NCI-H2107 (cell line): ENCODE measurements at places on chromosomes 7 and 10.

DNA sequence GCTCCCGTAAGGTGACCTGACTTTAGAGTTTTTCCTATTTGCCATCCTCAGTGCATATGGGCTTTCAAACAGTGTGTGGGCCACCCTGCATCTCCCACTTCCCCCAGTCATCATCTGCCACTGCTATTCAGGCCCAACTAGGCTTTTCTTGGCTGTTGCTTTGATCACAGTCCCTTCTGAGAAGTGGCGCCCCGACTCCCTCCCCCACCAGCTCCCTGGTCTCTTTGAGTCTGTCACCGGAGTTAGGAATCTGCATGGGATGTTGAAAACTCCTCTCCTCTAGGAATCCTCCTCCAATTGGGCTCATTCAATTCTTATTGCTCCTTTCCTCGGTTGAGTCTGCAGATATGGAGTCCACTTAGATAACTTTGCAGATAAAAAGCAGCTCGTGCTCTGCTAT, 32.1 kb downstream of the HIF1AN start:
- DNase-seq = no peak

DNA sequence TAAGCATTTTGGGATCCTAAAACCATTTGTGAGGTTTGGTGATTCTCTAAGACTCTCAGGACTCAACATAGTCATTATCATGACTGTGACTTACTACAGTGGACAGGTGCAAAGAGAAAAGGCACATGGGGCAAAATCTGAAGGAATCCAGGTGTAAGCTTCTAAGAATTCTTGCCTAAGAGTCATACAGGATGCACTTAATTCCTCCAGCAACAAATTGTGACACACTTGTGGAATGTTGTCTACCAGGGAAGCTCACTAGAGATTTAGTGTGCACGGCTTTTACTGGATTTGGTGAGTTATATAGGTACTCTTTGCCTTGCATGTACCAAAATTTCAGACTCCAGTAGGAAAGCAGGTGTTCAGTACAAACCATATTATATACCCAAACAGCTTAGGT, 47.9 kb downstream of the WAC start:
- no peak for DNase-seq

GRCh38 chr10:42940487-42941294, 136.2 kb upstream of the RET start:
- DNase-seq = no peak

GRCh38 chr10:133061296-133062038, 26.3 kb upstream of the ADGRA1 start:
- DNase-seq = no peak

GRCh38 chr10:21953585-21954057, 49.9 kb downstream of the DNAJC1 start:
- DNase-seq = no peak

- no peak for DNase-seq
These were observed 5.0 kb downstream of the TNS3 start for GRCh38 chr7:47576866-47577306.

GRCh38 chr7:79337717-79338116, 115.8 kb downstream of the MAGI2 start:
- no peak for DNase-seq

DNA sequence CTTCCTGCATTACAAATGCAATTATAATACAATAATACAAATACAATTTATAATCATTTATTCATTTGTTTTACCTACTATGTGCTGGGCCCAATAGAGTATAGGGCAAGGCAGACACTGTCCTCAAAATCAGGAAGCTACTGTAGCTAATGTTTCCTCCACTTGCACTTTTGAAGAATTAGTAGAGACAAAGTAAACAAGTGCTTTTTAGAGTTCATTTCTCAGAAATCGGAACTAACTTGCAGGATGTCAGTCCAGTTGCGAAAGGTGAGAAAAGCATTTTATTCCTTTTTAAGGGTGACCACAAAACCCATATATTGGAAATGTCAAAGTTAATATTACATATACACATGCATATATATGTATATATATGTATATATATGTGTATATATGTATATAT, 14.2 kb downstream of the ADRB1 start:
- DNase-seq = no peak

- DNase-seq = no peak
These were observed 161.4 kb downstream of the ELMO1 start for GRCh38 chr7:37287131-37287855.

GRCh38 chr10:98429320-98430072, 14.5 kb upstream of the PYROXD2 start:
- no peak for DNase-seq

DNA sequence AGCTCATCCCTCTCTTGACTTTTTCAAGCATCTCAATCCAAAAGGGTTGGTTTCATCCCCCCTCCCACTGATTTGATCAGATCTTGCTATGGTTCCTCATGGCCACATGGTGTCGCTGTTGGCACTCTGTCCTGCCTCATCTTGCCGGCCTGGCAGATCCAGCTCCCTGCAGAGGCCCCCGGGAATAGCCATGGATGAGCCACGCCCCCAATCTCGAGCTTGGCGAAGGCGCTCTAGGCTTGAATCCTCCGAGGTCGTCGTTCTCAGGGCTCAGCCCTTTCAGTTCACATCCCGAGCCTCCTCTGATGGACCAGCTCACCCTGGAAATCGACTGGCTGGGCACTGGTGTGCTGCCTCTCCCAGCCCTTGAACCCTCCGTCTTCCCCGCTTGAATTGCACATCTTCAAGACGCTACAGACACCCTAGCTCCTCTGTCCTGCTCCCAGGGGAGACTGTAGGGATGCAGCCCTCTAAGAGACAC, 628.7 kb downstream of the TYW1 start:
- peak; percentile 65 for DNase-seq

DNA sequence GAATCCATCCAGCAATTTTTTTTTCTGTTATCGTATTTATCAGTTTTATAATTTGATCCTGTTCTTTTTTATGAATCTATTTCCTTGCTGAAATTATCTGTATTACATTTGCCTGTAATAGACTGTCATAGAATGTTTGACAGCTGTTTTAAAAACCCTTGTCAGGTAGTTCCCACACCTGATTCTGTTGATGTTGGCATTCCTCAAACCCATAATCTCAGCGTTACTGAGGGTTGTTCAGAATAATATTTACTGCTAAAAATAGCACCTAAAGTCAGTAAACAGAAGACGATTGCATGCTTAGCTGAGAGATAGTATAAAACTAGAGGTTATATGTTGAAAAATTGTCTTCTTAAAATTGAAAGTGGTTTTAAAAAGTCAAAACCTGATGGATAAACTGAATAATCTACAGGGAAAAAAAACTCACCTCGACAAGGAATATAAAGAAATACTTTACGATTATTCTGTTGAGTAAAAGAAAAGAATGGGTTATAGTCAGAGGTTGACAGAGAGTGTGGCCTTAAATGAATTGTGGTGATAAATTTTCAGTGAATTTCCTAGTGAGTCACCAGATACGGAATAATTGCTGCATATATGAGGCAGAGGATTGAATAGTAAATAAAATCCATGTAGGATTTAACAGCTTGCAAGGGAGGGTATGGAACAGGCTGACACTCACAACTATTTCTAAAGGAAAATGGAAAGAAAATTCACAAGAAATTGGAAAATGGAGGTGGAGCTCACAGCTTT, 824.1 kb upstream of the IGFBP3 start:
- no peak for DNase-seq

GRCh38 chr10:91635401-91636400, 2.8 kb upstream of the PPP1R3C start:
- DNase-seq = peak; percentile 5

DNA sequence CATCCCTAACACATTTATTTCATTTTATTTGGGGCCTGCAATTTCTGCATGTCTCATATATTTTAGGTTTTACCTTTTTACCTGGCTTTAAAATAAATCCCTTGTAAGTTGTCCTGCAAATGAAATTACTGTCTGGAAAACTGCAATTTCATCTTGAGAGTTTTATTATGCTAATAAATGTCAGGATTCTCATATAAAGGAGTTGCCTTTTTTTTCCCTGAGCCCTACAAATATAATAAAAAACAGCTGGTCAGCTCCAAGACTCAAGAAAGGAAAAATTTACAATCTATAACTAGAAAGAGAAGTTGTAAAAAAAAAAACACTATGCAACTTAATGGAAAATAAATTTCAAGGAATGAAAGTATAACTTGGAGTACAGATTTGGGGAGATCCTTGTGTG, 108.7 kb downstream of the SH2D4B start:
- no peak for DNase-seq

GRCh38 chr10:91150631-91151030, 69.8 kb upstream of the PCGF5 start:
- no peak for DNase-seq

DNA sequence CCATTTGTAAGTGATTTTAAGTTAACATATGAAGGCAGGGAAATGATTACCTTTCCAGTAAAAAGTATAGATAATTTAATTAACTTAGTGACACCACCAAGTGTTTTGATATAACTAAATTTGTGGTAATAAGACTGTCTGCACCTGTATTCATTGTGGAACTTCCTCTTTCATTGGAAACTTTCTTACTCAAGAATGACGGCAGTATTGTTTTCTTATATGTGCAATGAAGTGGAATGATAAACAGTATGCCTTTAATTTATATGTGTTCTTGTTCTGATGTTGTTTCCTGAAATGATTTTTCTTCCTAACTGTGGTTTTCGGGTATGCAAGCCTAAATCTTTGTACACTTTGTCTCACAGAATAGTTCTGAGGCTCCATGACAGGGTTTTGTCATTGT, 46.4 kb downstream of the CASD1 start:
- DNase-seq = no peak

- no peak for DNase-seq
These were observed 30.1 kb upstream of the KCNMA1 start for GRCh38 chr10:77667426-77668324.

- no peak for DNase-seq
These were observed 155.8 kb upstream of the CHST15 start for GRCh38 chr10:124249196-124249595.

- DNase-seq = no peak
These were observed 644 bp downstream of the SORBS1 start for GRCh38 chr10:95560278-95561176.

DNA sequence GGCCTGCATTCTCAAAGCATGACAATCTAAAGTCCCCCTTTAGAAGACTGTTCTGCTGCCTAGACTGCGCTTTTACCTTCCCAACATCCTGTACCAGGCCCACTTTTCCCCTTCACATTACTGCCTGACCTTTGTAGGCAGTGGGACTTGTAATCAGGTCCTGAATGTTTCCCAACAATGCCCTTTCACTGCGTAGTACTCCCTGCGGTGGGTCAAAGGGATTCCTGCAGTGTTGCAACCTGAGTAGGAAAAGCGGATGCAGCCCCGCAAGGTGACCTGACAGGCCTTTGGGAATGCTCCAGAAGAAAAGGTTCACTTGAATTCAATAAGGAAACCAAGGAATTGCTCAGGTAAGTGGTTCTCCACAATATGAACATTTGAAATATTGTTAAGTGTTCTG, 4.9 kb upstream of the TCAF1 start:
- DNase-seq = no peak

DNA sequence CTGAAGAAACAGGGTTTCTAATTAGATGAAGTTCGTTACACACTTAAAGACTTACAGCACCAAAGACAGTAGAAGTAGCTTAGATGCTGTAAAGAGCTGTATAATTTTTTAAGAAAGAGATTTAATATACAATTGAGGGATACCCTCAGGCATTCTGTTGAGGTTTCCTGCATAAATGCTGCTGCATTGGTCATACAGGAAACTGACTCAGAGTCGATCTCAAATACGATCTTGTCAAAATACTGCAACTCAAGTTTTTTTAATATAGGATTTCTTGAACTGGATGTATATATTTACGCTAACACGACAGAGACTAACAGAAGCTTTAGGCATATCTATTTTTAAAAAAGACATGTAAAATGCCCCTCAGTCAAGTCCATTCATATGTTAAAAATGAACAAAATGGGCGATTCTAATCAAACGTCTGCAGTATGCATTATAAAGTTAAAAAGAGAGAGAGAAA, 2.4 kb upstream of the ARID5B start:
- no peak for DNase-seq

GRCh38 chr10:33115738-33116719, 158.0 kb upstream of the ITGB1 start:
- DNase-seq = no peak

GRCh38 chr10:122249991-122250750, 20.9 kb upstream of the BTBD16 start:
- no peak for DNase-seq

DNA sequence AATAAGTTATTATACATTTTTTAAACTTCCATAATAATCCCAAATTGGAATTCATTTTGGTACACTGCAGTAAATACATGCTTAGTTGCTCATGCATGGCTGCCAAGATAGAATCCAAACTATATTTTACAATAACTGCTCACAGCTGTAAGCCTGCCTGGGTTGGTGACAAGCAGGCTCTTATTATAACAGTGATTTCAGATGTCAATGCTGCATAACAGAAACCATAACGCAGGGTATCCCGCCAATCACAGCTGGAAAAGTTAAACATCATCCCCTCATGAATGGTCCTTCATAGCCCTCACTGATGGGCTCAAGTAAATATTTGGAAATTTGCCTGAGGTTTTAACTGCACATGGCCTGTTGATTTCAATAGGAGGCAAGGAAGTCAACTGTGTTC, 149.8 kb downstream of the AMPH start:
- DNase-seq = no peak

DNA sequence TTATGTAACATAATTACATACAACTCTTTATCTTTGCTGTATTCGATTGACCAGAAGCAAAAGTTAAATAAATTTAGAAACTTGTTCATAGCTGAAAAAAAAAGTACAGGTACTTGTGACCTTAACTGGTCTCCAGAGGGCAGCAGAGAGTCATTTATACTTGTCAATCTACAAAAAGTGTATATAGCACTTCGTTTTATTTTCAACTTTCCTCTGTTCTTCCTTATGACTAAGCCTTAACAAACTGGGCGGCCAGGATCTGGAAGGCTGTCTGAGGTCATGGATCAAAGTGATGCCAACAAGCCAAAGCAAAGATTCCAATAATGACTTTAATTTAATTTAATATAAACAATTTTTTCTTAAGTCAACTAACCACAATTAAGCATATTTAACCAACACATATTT, 29.8 kb downstream of the C10orf67 start:
- no peak for DNase-seq

- DNase-seq = no peak
These were observed 97.6 kb downstream of the LYZL1 start for GRCh38 chr10:29386342-29386999.

- no peak for DNase-seq
These were observed 248.3 kb downstream of the EBF3 start for GRCh38 chr10:129715805-129716204.

DNA sequence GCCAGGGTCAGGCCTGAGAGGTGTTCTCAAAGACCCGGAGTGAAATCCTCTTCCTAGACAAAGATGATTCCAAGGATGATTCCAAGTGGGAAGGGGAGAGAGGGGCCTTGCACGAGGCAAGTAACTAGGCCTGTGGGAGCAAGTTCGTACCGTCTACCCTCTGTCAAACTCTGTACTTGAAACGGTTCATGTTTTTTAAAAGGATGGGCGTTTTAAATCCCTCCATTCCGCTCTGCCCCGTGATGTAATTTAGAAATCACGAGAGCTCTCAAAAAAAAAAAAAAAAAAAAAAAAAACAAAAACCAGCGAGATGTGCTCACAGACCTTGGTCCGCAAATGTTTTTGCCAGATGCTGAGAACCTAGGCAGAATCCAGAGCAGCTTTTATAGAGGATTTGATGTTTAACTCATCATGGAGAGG, 114.7 kb upstream of the CARD11 start:
- DNase-seq = no peak
